Activated T-helper 1 cell treated with anti-CD3 and anti-CD28 coated beads, Interleukin-12 subunit alpha, Interleukin-12 subunit beta, Interleukin-2, Interleukin-4 antibody, amounts not matched to agents 30 ng/mL and 10 ng/mL and 1 ng/mL, durations not matched to agents 14 hours and 24 hours and 36 hours (primary cell): ENCODE measurements at places on chromosomes 1 and 21. TPM values are rescaled to one million over a fixed set of nuclear protein-coding genes. Genes with fewer than 3 reads are reported as not detected.

PRAMEF33 gene
- total RNA-seq: not detected in 2 replicates

C1orf141 gene
- total RNA-seq: not detected in 2 replicates

ACTN2 gene
- 0.10 TPM in 1 of 2 replicates, not detected in the other for total RNA-seq

ADAM30 gene
- not detected in 2 replicates for total RNA-seq
